ENCODE measurements at places on chromosomes 2 and 18.

GRCh38 chr2:131966256-131966655 is 195.5 kb downstream of the ANKRD30BL start:
- no peak for DNase-seq

DNA sequence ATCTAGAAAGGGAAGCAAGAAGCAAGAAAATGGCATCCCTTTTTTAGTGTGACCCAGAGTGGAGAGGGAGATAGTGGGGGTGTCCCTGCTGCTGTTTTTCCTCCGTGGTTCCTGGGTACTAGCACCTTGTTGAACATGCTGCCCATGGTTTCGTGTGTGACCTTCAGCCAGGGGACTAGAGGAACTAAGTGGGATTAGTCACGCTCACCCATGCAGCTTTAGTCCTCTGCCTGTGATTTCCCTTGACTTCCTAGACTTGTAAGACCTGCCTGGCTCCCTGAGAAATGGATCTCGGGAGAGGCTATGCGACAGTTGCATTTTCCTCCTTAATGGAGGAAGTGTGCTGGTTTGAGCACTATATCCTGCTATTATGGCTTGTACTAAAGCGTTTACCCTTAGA is 471.4 kb downstream of the DCDC2C start:
- DNase-seq = no peak

- no peak for DNase-seq
Measured at GRCh38 chr2:66897691-66898150, 462.8 kb downstream of the MEIS1 start.

GRCh38 chr2:208489687-208490086 is 83.1 kb downstream of the PTH2R start:
- no peak for DNase-seq
